ENCODE measurements at places on chromosomes 12 and 14.
A peak's percentile ranks its signal among the peaks of the same experiment; 100 is the strongest.

DNA sequence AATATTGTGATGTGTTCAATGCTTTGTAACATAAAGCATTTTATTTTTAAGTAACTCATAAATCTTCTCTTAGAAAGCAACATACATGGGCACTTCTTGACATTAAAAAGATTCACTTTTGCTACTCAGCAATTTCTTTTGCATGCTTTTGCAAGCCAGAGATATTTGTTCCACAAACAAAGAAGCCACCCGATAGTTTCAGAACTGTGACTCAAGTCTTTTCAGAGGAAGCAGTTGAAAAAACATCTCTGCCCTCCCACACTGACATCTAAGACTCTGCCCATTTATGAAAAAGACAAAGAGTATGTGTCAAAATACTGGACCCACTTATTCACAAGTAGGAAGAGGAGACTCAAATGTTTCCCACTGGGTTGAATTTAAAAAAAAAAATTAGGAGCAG, 7.5 kb downstream of the APPL2 start:
- peak; percentile 49 for DNase-seq

DNA sequence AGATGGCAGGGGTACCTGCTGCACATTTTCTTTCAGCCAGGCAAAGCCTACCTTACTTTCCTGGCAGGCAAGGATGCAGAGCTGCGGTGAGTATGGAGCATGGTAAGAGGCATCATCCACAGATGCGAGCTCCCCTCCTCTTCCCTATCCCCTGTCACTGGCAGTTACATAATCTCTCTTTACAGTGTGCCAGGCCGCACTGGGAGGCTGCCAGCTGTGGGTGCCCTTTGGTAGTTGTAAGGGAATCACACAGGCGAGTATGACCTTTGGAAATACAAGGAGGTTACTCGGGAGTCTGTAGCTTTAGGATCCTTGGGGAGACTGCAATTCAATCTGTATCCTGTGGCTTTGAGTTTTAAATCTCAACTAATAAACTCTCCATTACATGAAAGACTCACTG, 132.5 kb downstream of the KTN1 start:
- no peak for DNase-seq

DNA sequence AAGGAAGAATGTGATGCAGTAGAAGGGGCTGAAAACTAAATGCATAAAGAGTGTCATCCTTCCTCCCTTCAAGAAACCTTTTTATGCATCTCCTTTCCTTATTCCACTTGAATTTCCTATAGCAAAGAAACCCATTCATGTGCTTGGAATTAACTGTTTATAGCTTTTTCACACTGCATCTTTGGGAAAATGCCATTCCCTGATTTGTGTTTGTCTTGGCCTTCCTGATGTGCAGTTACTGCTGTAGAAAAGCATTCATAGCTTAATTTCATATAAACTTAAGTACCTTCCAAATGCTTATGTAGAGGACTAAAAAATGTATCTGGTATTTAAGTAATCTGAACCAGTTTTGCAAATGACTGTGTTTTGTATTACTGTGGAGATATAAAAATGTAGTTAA, 61.8 kb downstream of the SDR9C7 start:
- no peak for DNase-seq

- no peak for DNase-seq
Observed at GRCh38 chr12:65756267-65756666, 68.0 kb upstream of the HMGA2 start.

DNA sequence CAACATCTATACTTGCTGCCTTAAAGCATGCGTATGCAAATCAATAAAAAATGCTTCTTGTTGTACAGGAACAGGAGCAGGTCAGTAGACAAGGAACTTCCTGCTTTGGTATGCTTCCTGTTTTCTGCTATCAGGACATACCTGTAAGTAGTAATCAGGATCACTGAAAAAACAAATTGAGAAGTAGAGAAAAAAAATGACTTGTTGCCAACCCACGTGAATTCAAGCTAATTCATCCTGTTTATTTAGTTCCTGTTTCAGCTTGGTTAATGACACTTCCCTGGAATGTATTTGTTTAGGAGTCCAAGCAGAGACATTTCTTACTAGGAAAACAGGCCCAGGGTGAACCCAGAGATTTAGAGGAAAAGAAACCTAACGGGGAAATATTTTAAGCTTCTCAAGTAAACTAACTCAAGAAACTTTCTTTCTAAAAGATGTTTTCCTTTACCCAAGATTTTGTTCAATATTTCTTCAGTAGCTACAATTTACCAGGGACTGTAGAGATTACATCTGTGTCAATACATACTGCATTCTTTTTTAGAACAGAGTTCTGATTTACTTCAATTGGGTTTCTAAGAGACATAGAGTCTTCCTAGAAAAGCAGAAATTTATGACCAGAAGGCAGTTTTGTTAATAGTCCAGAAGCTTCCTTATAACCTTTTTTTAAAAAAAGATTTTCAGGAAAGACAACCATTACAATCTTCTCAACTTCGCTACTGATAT, 124.2 kb downstream of the PAWR start:
- no peak for DNase-seq

DNA sequence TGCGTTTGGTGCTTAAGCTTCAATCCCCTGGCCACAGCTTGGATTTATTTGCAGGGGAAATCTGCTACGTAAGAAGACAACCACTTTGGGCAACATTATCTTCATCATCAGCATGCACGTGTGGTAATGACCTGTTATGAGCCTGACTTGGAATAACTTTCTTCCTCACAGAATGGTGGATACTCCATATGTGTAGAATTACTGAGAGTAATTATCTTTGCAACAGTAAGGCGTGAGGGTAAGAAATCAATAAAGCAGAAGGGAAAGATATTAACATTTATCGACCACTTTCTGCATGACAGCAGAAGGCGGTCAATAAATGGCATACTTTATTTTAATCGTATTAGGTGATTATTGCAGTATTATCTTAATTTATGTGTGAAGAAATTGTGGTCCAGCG, 152.7 kb downstream of the RGS6 start:
- DNase-seq: no peak

GRCh38 chr14:61472011-61472672, 150.8 kb downstream of the PRKCH start:
- DNase-seq: peak; percentile 74

GRCh38 chr12:109458771-109459208, 18.3 kb downstream of the KCTD10 start:
- DNase-seq: no peak

GRCh38 chr14:92687681-92688433, 60.6 kb downstream of the LGMN start:
- DNase-seq: no peak

GRCh38 chr12:65529771-65530435, 251.4 kb downstream of the MSRB3 start:
- DNase-seq: no peak

- no peak for DNase-seq
Observed at GRCh38 chr14:105163040-105163742, 5.4 kb downstream of the JAG2 start.

DNA sequence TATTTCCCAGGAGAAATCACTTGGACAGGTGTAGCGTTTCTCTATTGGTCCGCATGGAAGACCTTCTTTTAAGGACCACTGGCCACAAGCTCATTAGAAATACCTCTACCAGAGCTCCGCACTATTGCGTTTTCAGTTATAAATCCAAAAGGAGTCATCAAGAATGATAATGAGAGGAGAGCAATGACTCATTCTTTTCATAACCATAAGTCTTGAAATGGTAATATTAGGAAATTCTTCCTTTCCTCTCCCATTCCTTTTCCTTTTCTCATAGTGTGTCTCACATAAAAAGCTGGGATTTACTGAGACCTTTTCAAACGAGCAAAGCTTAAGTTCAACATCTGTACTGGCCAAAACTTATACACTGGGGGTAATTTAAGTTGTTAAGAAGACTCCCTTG, 215.7 kb downstream of the CPNE8 start:
- no peak for DNase-seq

DNA sequence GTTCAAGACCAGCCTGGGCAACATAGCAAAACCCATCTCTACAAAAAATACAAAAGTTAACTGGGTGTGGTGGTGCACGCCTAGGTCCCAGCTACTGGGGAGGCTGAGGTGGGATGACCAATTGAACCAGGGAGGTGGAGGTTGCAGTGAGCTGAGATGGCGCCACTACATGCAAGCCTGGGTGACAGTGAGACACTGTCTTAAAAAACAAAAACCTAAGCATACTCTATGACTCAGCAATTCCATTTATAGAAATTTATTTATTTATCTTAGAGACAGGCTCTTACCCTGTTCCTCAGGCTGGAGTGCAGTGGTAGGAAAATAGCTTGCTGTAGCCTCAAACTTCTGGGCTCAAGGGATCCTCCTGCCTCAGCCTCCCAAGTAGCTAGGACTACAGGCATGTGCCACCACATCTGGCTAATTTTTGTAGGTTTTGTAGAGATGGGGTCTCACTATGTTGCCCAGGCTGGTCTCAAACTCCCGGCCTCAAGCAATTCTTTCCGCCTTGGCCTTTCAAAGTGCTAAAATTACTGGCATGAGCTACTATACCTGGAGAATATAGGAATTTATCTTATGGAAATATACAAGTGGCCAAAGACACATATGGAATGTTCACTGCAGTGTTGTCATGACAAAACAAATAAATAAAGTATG, 43.3 kb downstream of the NCKAP5L start:
- no peak for DNase-seq

Measured in T-helper 2 cell treated with Interferon-gamma antibody and Interleukin-4, amounts not matched to agents 5 μg/mL and 100 μg/mL, for 36 hours (primary cell).